Activated CD8-positive, alpha-beta memory T cell treated with anti-CD3 and anti-CD28 coated beads, Interleukin-2, amount 50 U/mL, for 4 hours (primary cell): ENCODE measurements at places on chromosomes 3 and 15.

- DNase-seq = no peak
Measured at GRCh38 chr3:72582211-72582878, 265.9 kb downstream of the SHQ1 start.

DNA sequence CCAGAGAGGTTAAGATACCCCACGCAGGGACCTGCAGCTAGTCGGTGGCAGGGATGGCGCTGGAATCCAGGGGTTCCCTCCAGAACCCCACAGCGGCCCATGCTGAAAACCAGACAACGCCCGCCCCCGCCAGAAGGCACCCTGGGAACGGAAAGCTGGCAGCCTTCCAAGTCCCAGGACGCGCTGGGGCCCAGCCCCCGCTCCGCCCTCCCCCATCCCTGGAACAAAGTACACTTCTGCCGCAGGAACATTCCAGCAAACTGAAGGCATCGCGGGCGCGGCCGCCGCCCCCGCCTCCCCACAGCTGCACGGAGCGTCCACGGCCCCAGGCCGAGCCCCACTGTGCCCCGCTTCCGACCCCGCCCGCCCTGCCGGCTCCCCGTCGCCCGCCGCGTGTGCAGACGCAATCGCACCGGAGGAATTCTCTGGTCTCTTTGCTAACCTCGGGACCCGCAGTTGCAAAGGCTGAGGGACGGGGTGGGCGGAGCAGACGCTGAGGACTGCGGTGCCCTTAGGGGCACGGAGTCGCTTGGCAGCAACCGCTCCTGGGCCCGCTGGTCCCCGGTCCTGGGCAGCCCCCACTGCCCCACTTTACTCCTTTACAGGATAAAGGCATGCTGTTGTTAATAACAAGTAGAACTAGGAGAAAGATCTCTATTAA is 44.8 kb upstream of the RNU6-1 start:
- peak; percentile 56 for DNase-seq

- no peak for DNase-seq
Measured at GRCh38 chr3:138625707-138626365, 17.3 kb downstream of the FAIM start.

GRCh38 chr15:63504979-63505841 is 817 bp downstream of the USP3 start:
- DNase-seq = peak; percentile 41

- no peak for DNase-seq
Measured at GRCh38 chr3:58192069-58192468, 18.7 kb downstream of the DNASE1L3 start.

DNA sequence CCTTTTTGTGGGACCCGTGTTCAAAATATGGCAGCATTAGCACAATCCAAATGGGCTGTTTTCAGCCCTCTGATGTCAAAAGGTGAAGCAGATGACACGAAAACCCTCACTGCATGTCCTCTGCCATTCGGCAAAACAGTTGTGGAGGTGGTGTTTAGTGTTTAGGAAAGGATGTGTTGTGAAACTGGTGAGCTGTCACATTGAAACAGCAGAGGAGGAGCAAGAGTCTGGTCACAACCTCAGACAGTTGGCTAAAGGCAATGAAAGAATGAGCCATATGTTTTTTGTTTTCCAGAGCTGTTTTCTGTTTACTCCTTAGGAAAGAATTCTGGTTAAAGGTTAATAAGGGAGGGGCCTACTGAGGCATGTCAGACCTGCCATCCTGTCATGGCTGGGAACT is 140.7 kb downstream of the VPS8 start:
- no peak for DNase-seq

- no peak for DNase-seq
Measured at GRCh38 chr3:46566040-46566641, at the start of gene LRRC2. LRRC2 (minus strand) TSS chr3:46566302; CDS start chr3:46551591, 14,711 bp downstream.
